CD4-positive, CD25-positive, alpha-beta regulatory T cell (primary cell): ENCODE measurements at places on chromosomes 2 and 18. TPM values are rescaled to one million over a fixed set of nuclear protein-coding genes. Genes with fewer than 3 reads are reported as not detected.

CEP68 gene
- 18.8 TPM for total RNA-seq

LRP1B gene
- not detected for total RNA-seq

CCDC150 gene
- 0.74 TPM for total RNA-seq

VIT gene
- not detected for total RNA-seq

ASB1 gene
- 23.0 TPM for total RNA-seq

EIF4E2 gene
- total RNA-seq: 60.0 TPM

COL5A2 gene
- total RNA-seq: 0.22 TPM
